ENCODE measurements at places on chromosomes 2 and 18.
A peak's percentile ranks its signal among the peaks of the same experiment; 100 is the strongest.

GRCh38 chr2:124001696-124002430 is 23.2 kb upstream of the CNTNAP5 start:
- DNase-seq: no peak

DNA sequence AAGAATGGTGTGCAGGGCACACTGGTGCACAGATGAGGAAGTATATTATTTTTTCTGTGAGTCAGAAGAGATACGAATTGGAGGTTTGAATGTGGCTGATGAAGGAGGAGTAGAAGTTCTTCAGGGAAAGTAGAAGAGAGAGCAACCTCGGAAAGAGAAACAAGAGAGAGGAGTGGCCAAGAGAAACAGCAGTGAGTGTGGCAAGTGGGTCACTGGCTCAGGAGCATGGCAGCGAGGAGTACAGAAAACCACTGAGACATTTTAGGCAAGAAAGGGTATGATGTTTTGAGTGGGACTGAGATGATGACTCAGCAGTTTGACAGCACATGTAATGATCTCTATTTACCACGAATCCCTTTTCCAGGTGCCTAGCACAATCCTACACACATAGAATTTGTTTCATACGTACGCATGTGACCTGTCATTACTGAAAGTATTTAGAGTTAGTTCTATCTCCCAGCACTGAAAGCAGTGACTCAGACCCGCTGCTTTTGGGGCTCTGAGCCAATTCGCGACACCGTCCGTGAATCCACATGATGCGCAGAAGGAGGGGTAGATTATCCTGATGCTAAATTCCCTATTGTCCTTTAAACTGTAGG is 915.4 kb downstream of the DCDC2C start:
- DNase-seq: no peak

DNA sequence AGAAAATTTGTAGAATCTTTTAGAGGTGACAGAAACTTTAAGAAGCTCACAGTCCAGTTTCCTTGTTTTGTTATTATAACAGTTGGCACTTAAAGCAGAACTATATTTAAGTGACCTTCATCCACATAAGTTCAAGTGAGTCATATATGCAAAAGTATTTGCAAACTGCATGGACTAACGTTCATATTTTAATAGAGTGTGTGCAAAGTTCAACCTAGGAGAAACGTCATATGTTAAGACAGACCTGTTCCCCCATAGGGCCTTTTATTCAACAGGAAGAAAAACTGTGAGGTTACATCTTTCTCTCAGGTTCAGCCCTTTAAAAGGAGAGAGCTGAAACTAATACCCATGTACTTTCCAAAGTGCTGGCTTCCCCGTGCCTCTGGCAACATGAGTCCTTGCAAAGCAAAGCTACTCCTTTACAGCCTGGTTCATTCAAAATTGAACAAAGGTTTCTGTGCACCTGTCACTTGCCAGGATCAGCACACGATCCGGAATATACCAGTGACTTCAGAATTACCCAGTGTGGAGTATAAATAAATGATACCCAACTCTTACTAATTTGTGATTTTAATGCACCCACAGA is 280.0 kb upstream of the RAB12 start:
- DNase-seq: no peak

GRCh38 chr2:200750323-200750910 is 61.3 kb upstream of the BZW1 start:
- DNase-seq: no peak

DNA sequence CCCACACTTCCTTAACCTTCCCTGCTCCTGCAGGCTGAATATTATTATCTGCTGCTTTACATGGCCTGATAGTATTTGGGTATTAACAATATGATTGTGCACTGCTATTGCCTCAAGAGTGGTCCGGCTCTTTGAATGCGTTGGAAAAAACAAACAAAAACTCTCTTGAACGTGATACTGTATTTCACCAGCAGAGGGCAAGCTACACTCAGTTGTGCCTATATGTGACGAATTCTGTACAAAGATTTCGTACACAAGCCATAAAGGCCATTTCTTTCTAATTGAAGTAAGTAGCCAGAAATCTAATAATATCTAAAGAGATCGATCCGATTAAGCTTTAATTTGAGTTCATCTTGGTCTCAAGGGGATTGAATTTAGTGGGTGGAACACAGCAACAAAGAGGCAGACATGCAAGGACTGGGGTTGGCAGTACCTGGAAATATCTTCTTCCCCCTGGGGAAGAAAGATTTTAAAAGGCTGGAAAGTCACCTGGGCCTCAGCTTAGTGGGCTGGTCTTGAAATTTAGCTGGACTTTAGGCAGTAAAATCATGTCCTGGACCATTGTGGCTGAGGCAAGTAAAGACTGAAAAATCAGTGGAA is 49.3 kb upstream of the RAB6D start:
- DNase-seq: no peak

GRCh38 chr2:97718051-97718882 is 4.9 kb downstream of the ZAP70 start:
- DNase-seq: peak; percentile 78

GRCh38 chr2:29202819-29203495 is 87.7 kb downstream of the CLIP4 start:
- DNase-seq: no peak

DNA sequence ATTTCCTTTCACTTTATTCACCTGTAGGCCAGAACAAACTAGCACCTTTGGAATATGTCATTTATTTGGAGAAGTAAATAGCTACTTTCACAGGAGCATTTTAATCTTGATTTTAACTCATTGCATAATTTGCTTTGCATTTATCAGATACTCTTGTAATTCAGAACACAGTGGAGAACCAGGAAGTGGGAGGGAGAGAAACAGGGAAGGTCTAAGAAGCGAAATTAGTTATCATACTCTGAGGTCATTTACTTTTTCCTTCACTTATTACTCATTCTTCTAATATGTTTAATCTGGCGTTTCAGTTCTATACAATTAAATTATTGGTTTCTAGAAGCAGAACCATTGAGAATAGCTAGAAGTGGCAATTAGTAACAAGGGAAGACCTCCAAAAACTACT is 20.7 kb downstream of the RBM44 start:
- no peak for DNase-seq

GRCh38 chr18:23864624-23865023 is 149.9 kb upstream of the TTC39C start:
- DNase-seq: no peak

DNA sequence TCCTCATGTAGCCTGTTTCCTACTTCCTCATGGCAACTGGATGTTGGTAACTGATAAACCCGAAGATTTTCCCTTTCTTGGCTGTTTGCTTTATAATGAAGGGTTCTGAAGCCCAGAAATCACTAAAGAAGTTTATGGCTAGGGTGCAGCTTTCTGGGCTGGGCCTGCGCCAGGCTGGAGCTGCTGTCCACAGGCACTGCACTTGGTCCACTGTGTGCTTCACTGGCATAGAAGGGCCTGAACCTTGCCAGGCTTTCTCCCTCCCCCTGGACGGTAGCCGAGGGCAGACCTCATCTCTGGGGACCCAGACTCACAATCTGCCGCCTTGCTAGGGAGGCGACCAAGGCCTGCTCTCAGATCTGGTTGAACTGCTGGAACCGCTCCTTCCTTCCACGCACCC is 133.3 kb upstream of the SPRED2 start:
- DNase-seq: no peak

GRCh38 chr2:191158747-191159146 is 8.0 kb upstream of the STAT4 start:
- DNase-seq: no peak

DNA sequence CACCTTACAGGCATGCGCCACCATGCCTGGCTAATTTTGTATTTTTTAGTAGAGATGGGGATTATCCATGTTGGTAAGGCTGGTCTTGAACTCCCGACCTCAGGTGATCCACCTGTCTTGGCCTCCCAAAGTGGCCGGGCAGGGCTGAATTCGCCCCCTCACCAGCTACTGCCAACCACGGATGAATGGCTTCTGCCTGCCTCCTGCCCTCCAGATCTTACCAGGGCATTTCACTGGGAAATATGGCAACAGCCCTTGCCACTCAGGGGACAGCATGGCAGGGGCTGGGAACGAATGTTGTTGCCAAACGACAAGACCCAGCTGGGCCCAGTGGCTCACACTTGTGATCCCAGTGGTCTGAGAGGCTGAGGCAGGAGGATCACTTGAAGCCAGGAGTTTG is 1.8 kb upstream of the ALPP start:
- no peak for DNase-seq

GRCh38 chr2:9712263-9712662 is 81.5 kb upstream of the YWHAQ start:
- DNase-seq: peak; percentile 70

DNA sequence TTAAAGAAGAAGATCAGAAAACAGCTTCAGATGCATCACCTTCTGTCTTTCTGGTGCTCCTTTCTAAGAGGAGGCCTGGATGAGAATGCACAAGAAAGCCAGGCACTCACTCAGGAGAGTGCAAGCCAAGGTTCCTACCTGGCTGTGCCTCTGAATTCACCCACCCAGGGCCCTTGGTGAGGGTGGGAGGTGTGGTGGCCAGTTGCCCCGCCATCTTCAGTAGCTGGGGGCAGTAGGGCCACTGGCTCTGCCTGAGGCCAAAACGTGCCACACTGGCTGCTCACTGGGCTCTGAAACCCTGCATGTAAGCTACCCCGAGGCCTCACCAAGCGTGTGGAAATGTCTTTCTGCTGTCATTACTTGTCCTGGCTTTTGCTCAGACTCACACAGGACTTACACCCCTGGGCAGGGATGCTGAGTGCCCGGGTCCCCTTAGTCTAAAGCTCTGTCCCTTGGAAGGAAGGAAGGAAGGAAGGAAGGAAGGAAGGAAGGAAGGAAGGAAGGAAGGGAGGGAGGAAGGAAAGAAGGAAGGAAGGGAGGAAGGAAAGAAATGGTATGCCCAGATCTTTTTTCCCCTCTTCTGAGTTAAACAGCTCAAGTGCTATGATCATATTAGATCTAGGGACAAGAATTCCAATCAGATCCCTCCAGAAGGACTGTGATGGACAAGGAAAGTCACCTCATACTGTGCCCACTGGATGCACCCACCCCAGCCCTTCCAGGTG is 8.5 kb upstream of the LBH start:
- DNase-seq: no peak

GRCh38 chr2:8455236-8456150 is 226.4 kb upstream of the ID2 start:
- DNase-seq: peak; percentile 58

GRCh38 chr2:108399479-108399878 is 21.7 kb downstream of the SULT1C4 start:
- DNase-seq: no peak

DNA sequence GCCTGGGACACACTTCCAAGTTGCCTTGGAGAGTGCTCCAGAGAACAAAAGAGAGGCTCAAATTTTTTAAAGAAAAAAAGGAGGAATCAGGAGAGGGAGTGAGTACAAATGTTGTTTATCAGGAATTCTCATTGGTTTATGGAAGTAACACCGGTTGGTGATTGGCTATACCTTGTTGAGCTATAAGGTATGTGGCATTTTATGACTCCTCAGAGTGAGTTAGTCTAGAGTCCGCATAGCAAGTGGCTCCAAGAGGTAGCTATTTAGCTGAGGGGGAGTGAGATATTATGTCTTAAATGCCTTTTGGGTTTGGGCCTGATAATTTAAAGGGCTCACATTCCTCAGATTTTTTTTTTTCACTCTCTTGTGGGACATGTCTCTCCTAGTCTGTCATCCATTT is 85.7 kb downstream of the ARHGEF4 start:
- no peak for DNase-seq

DNA sequence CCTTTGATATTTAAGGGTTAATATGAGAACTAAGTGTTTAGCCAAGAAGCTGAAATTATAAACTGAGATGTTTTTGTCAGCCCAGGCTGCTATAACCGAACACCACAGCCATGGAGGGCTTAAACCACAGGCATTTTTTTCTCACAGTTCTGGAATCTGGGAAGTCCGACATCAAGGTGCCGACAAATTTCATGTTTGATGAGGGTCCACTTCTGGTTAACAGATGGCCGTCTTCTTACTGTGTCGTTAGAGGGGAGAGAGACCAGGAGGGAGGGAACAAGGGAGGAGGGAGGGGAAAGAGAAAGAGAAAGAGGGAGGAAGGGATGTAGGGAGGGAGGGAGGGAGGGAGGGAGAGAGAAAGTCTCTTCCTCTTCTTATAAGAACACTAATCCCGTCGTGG is 6.5 kb upstream of the CNDP2 start:
- DNase-seq: no peak

DNA sequence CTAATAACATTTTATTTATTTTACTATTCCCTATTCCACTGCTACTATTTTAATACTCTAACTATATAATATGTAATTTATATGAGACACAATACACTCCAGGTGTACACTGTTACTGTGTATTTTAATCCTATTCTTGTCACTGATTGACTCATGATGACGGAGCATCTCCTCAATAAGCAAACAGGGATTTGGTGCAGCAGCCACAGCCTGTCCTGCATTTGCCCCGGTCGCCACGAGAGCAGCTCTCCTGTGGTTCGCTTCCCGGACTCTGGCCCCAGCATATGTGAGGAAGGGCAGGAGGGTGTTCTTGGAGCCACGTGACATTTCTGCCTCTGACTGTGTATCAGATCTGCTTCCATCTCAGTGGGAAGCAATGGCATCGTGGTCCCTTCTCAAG is 74.1 kb upstream of the PXDN start:
- DNase-seq: no peak

- DNase-seq: no peak
Measured at GRCh38 chr2:109172556-109173105, 43.6 kb downstream of the SH3RF3 start.

- no peak for DNase-seq
Measured at GRCh38 chr2:211709389-211709788, 829.2 kb downstream of the ERBB4 start.

DNA sequence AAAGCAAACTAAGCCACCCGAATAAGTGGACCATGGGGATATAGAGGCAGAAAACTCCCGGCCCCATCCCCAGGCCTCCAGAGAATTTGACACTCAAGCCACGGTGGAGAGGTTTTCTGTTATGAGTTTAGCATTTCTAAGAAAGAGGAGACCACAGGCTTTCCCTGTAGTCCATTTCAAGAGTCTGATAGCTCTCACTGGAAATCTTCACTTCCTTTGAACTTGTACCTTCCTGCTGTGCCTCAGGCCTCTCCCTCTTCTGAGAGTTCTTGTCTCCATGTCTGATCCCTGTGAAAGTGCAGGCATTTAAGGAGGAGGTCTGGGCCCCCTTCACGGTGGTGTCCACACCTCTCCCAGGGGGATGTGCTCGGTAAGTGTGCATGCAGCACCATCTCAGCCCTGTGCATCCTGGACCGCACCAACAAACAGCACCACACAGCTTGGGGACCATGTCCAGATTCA is 113.7 kb downstream of the BCL2 start:
- DNase-seq: no peak

- DNase-seq: no peak
Measured at GRCh38 chr18:59743566-59743965, 46.3 kb upstream of the CCBE1 start.

DNA sequence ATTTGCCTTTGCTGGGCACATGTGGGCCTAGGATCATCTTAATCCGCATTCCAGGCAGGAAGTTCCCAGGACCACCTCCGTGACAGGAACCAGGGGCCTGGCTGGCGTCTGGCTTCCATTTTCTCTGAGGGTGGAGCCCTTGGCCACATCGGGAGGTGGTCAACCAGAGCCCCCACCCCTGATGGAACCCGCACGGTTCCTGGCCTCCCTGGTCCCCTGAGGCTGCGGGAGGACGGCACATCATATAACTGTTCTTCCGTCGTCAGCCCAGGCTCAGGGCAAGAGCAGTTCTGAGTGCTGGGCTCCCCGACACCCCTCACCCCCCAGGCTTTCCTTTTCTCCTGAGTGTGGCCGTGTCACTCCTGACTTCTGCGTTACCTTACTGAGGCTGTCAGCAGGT is 13.5 kb downstream of the ESPNL start:
- DNase-seq: no peak

- no peak for DNase-seq
Measured at GRCh38 chr2:11676640-11677039, 6.6 kb upstream of the NTSR2 start.

- DNase-seq: no peak
Measured at GRCh38 chr18:44803019-44803650, 122.4 kb downstream of the SETBP1 start.

All from activated T-cell treated with anti-CD3 and anti-CD28 coated beads, Interleukin-2, amount 50 U/mL, for 24 hours (primary cell).